ENCODE measurements at places on chromosomes 5 and 9.
A peak's percentile ranks its signal among the peaks of the same experiment; 100 is the strongest.

DNA sequence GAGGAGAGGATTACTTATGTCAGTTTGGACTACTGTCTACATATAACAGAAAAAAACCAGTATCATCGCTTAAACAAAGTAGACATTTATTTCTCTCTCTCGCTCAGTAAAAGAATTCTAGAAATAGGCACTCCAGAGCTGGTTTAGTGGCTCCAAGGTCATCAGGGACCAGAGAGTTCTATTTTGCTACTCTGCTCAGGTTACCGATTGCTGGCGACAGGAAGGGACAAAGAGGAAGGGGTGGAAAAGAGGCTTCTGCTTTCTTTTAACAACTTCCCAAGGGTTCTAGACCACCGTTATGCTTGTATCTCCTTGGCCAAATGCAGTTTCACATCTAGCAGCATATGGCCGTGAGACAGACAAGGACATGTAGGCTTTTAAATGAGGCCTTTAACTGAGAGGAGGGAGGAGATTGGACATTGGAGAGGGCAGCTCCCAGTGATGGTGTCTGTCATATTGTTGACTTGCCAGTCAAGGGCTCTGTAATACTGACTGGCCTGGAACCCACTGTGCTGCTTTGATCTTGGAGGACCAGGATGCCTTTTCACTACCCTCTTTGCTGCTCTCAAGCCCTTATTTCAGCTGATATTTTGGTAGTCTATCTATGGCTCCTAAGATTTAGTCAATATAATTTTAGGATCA lies 15.6 kb upstream of the DCP2 start:
- DNase-seq: no peak

GRCh38 chr5:36887532-36887931 lies 11.0 kb downstream of the NIPBL start:
- DNase-seq: no peak

GRCh38 chr5:54774281-54775170 lies 210.9 kb downstream of the ESM1 start:
- DNase-seq: peak; percentile 74

- DNase-seq: no peak
Observed at GRCh38 chr9:27653246-27653645, 80.0 kb upstream of the C9orf72 start.

DNA sequence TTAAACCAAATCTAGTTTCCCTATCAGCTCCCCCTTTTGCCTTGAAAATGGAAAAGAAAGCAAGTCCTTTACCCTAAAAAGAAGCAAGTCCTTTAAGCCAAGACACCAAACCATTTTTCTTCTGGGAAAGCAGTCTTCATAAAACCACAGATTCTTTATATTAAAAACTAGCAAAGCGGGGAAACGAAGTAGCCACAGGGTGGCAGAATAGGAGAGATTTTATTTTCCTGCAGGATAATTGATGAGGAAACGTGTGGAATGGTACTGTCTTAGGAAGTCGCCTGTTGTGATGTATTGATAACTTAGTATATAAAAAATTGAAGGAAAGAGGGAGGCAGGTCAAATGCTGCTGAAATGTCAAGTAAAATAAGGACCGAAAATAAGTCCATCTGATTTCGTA lies 41.1 kb downstream of the ZNF883 start:
- peak; percentile 2 for DNase-seq

- no peak for DNase-seq
Observed at GRCh38 chr9:121773954-121774714, 122.7 kb downstream of the DAB2IP start.

DNA sequence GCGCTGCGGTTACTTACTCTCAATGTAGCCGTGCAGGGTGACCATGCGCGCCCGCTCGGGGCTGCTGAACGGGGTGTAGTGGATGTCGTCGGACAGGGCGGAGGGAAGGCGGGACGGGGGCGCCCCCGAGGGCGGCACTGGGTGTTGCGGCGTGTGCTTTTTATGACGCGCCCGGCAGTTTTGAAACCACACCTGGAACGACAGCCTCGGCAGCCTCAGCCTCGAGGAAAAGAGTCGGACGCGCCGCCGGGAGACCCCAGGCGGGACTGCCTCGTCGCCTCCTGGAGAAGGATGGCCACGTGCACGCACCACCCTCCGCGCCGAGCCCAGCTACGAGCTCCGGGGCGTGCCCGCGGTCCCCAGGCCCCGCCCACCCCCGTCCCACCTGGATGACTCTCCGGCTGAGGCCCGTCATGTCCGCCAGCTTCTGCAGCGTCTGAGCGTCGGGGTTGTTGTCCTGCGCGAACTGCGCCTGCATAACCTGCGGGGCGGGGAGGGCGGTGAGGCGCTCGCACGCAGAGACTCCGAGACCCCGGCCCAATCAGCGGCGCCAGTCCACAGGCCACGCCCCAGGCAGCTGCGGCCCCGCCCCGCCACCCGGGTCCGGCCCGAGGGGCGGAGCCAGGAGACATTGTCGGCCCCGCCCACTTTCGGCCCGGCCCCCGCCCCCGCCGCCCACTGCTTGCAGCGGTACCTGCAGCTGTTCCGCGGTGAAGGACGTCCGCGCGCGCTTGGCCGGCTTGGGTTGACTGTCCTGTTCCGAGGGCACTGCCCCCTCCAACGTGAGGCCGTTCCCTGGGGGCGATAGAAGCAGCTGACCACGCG lies 15.0 kb downstream of the LHX6 start:
- no peak for DNase-seq

- no peak for DNase-seq
Observed at GRCh38 chr9:115378241-115378640, 260.3 kb upstream of the TNC start.

DNA sequence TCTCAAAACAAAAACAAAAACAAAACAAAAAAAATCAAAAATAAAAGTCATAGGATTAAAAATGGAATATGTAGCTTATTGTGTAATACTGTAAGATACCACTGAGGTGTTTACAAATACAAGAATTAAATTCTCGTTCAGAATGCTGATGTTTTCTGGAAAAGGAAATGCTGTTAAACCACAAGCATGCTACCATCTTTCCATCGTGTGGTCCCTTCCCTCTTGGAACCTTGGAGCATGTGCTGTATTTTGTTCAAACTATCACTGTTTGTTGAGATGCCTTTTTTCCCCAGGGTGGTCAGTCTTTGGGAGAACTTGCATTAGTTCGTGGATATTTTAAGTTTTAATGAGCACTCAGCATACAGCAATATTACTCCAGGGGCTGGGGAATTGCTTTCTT lies 39.7 kb downstream of the SUB1 start:
- DNase-seq: no peak

DNA sequence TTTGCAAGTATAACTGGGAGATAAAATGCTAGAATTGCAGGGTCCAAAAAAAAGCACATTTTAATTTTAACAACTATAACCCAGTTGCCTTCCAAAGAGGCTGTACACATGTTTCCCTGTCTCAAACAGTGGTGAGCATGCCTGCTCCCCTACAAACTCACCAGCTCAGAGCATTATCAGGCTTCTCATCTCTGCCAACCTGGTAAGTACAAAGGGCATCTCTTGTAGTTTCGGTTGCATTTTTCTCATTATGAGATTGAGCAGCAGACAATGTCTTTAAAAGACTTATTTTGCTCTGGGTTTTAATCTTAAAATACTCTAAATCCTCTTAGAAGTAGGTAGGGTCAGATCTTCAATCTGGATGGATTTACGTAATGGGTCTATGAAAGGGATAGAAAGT lies 107.1 kb upstream of the MSX2 start:
- DNase-seq: no peak

GRCh38 chr9:109319626-109320241 lies 1.1 kb downstream of the EPB41L4B start:
- DNase-seq: no peak

- DNase-seq: no peak
Observed at GRCh38 chr9:27519466-27520465, 4.3 kb upstream of the IFNK start.

GRCh38 chr5:98772415-98773213 lies 849 bp upstream of the RGMB start:
- peak; percentile 91 for DNase-seq

DNA sequence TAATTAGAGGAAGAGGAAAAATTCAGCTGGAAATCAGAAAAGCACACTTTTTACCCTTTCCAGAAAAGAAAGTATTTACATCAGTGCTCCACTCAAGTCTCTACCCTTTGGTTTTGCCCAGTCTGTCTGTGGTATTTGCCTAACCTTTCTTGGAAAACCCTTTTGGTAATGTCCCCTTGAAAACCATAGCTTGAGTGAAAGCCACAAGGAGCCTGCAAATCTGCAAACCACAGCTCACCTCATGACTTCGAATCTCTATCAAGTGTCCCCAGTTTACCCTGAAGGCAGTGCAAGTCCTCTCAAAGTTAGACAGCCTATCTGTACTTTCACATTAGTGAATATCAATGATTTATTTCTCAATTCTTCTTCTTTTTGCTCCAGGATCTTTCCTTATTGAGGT lies 162.1 kb upstream of the TSLP start:
- DNase-seq: peak; percentile 52

DNA sequence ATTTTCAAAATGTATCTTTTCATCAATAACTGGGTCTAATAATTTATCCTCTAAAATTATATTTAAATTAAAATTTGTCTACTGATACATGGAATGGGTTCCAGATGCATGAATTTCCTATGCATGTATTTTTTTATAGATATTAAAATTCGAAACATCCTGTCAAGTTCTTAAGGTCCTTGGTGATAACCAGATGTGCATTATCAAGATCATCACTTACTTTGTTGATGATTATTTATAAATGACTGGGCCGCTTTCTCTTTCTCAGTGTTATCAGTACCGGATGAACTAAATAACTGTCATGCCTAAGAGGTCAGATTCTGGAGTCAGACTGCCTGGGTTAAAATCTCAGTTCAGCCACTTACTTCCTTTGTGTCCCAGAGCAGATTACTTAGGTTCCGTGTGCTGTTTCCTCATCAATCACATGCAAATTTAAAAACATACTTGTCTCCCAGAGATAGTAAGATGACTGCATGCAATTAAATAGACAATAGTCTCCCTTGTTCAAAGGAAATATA lies 124.3 kb downstream of the TEX10 start:
- DNase-seq: no peak

DNA sequence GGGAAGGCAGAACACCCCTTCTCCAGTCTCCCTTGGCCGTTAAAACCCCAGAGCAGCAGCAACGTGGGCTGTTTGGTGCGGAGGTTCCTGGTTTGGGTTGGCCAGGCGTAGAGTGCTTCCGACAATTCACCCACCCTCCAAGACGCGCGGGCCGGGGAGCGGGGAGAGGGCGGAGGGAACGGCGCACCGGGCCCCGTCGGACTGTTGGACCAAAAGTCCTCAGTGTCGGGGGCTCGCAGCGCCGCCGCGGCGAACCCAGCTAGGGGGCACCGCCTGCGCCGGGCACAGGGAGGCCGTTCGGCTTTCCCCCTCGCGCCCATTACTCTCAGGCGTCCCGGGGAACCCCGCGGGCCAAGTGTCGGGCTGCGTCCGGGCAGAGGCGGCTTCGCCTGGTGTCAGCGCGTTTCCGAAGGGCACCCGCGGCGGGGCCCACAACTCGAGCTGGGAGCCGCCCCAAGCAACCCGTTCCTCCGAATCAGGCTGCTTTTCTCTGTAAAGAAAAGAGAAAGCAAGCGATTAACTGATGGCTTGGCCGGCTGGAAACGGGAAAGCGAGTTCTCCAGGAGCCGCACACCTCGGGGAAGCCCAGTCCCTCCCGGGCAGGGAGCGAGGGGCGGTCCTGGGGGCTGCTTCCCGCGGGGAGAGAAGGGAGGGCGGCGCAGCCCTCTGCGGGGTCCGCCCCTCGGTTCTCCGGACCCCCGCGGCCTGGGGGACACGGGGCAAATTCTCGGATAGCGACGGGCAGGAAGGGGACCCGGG lies 145.5 kb downstream of the ERCC6L2 start:
- DNase-seq: no peak

GRCh38 chr9:12702160-12702758 lies 9.1 kb downstream of the TYRP1 start:
- peak; percentile 87 for DNase-seq

DNA sequence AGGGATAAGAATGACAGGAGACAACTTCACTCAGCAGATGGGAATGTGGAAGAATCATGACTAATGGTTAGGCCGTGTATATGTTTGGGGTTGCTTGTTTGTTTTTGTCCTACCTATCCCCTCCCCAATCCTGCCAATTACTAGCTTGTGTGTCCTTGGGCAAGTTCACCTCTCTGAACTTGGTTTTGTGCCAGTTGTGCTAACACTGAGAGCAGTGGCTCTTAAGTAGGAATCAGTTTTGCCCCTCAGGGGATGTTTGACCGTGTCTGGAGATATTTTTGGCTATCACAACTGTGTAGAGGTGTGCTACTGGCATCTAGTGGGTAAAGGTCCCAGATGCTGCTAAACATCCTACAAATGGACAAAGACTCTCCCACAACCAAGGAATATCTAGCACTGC lies 287.0 kb downstream of the DMRT2 start:
- DNase-seq: no peak

DNA sequence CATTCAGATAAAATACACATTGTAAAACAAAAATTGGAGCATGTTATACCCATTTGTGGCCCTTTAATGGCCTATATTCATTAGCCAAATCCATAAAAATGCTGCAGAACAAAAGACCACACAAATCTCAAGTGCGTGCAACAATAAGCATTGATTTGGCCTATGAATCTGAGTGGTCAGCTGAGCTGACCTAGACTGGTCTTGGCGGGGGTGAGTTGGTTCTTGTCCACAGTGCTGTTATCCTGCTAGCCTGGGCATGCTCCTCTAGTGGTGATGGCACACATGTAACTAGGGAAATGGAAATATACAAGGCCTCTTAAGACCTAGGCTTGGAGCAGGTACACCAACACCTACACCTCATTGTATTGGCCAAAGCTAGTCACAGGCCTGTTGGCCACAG lies 122.2 kb upstream of the TBCA start:
- DNase-seq: no peak

DNA sequence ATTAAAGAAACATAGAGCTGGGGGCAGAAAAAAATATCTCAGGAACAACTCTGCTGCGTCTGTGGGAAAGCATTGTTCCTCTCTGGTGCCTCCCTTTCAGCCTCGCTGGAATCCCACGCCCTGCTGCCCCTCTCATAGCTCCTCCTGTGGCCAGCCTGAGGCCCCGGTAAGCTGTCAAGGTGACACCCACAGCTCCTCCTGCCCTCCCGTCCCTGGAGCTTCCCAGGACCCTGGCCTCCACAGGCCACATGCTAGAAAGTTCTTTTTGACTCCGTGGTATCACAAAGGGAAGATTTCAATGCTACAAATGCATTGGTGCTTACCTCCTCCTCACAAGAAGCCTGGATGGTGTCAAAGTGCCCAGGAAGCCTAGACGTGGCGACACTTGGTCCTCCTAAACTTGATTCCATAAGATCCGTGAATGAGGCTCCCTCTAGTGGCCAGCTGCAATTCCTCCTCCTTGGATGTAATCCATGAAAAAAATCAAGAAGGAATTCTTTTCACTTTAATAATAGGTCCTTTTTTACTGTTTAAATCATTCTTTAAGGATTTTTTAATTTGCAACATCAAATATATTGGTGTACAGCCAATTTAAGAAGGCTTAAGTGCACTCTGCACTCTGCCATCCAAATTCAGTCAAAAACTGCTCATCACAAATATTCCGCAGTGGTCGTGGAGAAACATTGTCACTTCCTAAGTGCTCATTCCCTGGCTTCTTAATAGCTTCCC lies 104.9 kb downstream of the CFAP90 start:
- peak; percentile 59 for DNase-seq

DNA sequence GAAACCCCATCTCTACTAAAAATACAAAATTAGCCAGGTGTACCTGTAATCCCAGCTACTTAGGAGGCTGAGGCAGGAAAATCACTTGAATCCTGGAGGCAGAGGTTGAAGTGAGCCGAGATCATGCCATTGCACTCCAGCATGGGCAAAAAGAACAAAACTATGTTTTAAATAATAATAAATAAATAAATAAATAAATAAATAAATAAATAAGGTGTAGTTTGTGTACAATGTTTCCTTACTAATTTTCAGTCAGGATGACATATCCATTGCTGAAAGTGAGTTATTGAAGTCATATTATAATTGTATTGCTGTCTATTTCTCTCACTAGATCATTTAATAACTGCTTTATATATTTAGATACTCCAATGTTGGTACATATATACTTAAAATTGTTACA lies 581.5 kb upstream of the DAB2 start:
- no peak for DNase-seq
